ENCODE measurements at places on chromosomes 7 and 10. TPM values are rescaled to one million over a fixed set of nuclear protein-coding genes. Genes with fewer than 3 reads are reported as not detected.

DNA sequence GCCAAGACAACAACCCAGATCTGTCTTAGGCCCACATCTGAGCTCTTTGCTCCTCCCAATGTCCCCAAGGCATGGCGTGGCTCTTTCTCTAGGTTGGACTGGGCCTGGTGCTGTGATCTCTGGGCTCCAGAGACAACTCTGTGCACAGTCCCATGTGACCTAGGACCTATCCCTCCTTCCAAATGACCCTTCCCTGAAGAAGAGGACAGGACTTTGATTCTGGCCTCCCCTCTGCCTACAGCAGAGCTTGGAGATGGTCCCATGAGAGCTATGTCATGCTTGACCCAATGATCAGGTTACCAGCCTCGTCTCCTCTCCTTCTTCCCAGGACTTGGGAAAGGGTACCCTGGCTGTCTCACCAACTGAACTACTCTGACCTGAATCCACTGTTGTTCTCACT lies 296.3 kb upstream of the GALNT17 start:
- DNase-seq = no peak

DNA sequence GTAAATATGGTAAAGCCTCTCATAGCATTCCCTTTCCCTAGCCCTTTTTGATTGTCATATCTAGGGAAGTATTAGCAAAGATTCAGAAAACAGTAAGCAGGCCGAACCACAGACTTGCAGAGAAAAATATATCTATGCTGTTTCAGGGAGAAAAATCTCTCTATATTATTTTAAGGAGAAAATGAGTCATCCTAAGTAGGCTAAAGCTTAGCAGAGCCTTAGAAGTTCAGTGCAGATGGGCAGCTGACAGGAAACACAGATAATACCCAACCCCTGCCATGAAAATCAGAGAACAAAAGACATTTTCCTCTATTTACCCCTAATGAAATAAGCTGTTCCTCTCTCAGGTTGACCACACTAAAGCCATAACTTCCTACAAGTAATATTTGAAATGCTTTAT lies 16.5 kb downstream of the C1QL3 start:
- no peak for DNase-seq

DNA sequence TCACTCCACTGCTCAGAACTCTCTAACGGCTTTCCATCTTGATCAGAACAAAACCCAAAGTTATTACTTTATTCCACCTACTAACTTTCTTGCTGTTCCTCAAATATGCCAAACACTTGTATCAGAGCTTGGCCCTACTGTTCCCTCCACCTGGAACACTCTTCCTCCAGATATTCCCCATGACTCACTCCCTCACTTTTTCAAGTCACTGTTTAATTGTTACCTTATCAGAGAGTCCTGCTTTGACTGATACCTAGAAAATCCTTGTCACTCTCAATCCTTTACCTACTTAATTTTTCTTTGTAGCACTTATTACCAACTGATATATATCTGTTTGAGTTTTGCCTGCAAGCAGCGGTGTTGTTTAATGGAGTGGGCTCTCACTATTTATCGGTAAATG lies 5.6 kb upstream of the NFKB2 start:
- no peak for DNase-seq

- no peak for DNase-seq
Measured at GRCh38 chr10:112809736-112810135, 140.3 kb upstream of the TCF7L2 start.

DNA sequence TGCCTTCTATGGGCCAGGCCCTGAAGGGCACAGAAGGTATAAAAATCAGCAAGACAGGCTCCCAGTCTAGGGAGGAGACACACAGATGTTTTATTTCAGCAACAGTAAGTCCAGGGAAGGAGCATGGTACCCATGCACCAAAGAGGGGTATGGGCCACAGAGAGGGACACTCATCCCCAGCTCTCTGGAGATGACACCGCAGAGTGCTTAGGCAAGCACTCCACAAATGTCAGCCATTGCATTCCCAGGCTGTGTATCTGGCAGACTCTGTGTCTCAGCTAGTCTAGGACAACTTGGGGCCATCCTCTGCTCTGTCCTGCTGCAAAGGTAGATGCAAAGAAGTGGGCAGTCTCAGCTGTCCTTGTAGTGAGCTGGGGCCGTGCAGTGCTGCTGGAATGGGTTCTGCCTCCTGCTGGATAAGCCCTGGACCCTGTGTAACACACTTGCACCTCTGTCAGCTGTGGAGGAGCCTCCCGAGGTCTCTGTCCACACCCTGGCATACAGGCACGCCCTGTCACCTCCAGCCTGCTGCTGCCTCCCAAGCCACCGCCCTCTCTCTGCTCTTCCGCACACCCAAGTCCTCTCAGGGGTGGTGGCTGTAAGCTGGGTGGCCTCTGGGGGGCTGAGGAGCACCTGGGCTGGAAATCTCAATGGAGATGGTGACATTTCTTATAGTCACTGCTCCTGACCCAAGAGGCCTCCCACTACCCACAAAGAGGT lies 57.6 kb downstream of the VOPP1 start:
- DNase-seq = no peak

DNA sequence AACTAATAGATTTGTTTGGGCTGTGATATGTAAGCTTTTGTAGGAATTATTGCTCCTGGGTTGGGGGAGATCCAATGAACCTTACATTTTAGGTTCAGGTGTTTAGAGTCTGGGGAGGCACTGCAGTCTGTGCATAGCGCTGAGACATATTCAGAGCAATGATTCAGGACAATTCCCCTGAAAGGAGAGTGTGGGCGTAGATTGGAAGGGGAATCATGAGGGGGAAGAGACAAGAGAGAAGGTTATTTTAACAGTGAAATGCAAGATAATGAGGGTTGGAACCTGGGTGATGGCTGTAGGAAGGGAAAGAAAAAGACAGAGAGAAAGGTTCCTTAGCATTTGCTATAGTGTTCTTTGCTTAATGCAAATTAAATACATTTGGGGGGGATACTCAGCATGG lies 1013.4 kb downstream of the REEP3 start:
- no peak for DNase-seq

- peak; percentile 73 for DNase-seq
Measured at GRCh38 chr7:18352339-18353255, 143.0 kb upstream of the HDAC9 start.

DNA sequence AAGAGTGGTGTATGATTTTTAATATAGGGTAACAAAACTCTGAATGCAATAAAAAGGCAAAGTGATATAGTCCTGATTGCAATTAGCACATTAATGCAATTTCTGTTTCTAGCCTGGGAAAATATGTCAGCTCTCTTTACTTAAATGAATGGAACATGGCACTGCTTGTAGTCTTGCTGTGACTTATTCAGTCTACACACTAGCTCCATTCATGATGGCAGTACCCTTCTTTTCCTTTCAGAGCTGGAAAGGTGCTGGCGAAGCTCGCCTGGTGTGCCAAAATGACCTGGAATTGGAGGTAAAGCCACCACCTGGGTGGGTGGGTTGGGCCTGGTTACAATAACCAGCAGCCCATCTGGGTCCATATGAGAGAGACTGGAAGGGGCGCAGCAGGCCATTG lies 85.3 kb downstream of the ZNF365 start:
- DNase-seq = no peak

DNA sequence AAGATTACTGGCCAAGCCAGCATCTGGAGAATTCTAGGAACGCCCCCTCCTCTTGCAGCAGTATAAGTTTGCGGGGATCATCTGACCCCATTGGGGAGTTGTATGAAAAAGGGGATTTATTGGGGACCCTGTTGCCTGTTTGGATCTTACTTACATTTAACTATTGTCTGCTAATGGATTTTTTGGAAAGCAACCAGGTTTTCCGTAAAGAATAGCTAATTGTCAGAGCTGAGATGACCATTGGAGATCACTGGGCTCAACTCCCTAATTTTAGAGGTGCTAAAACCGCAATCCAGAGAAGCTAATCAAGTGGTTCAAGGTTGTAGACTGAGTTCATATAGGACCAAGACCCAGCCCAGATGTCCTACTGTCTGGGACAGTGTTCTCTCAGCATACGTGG lies 38.8 kb downstream of the HTRA1 start:
- no peak for DNase-seq

- no peak for DNase-seq
Measured at GRCh38 chr10:121171825-121172787, 320.9 kb downstream of the WDR11 start.

DNA sequence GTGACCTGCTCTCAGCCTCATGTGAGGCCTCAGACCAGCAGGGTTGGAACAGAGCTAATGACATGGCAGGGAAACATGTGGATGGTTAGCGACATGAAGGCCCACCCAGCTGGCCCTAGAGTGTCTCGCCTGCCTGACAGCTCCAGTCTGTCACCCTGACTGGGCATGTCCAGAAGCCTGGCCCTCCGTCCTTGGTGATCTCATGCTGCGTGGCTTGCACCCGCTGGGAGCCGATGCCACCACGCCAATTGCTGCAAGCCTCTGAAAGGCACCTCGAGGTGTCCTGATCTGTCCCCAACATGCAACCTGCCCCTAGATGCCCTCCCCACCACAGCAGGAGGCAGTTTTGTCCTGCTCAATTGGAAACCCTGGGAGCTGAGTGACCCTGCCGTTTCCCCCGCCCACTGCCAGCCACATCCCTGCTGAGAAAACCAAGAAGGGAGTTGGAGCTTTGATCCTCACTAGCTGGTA lies 27.8 kb upstream of the RET start:
- DNase-seq = no peak

DNA sequence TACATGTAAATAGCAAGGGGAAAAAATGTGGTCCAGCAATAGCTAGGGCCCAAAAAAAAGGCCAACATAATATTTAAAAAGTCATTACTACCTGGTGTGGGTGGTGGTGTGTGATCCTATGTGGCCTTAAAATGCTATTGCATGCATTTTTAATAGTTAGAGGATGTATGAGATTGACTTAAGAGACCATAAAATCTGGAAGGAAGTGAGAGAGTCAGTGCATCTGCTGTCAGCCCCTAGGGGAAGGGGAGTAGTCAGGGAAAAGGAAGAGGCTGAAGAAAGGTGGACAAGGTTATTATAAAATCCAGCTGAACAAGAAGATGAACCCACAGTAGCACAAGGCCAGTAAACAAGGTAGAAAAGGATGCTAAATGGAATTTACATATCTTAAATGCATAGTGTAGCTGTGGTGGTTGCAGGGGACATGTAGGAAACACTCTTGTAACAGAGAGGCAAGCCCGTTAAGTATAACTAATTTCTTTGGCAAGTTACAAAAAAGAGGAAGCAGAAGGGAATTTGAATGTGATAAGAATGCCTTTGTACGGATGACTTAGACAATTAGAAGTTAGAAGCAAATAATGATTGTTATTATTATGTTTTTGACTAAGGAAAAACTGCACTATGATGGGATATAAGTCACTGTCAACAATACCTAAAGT lies 11.9 kb upstream of the NDUFA5 start:
- DNase-seq = no peak

- peak; percentile 72 for DNase-seq
Measured at GRCh38 chr10:99917963-99918825, 91.6 kb downstream of the DNMBP start.

- no peak for DNase-seq
Measured at GRCh38 chr7:117190104-117190503, 132.8 kb downstream of the WNT2 start.

GRCh38 chr7:72334066-72334465 lies 78.1 kb downstream of the CALN1 start:
- DNase-seq = no peak

GRCh38 chr7:69962186-69963065 lies 364.2 kb downstream of the AUTS2 start:
- peak; percentile 19 for DNase-seq

GRCh38 chr10:52755297-52756062 lies 17.1 kb downstream of the MBL2 start:
- peak; percentile 75 for DNase-seq

DNA sequence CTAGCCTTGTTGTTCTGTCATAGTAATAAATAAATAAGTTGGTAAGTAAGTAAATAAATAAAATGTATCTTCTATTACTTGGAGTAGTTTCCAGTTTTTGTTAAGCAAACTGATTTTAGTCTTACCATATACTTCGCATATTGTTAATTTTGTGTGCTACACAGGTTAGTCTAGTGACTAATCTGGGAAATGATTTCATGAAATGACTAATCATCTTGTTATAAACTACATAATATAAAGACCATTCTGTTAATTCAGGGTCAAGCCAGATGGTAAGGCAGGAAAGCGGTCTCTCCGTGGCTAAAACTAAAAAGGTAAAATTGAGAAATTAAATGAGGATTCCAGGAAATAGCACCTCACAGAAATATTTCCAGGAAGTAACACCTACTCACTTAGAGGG lies 58.5 kb upstream of the FOXP2 start:
- no peak for DNase-seq

SAP25 gene
- 4.0 TPM for polyA plus RNA-seq

CTNNA3 gene
- 19.7 TPM for polyA plus RNA-seq

PRPF18 gene
- polyA plus RNA-seq = 19.3 TPM

ASZ1 gene
- 0.10 TPM for polyA plus RNA-seq

LDB1 gene
- 31.2 TPM for polyA plus RNA-seq

HOXA3 gene
- 4.1 TPM for polyA plus RNA-seq

AGR3 gene
- 65.1 TPM for polyA plus RNA-seq

ALDH18A1 gene
- polyA plus RNA-seq = 106 TPM

ZWINT gene
- 26.5 TPM for polyA plus RNA-seq

FOXI2 gene
- not detected for polyA plus RNA-seq

DPYSL4 gene
- polyA plus RNA-seq = 2.1 TPM

PRSS2 gene
- polyA plus RNA-seq = 273 TPM

Measured in hepatocyte (in vitro differentiated cells).